CD4-positive, alpha-beta T cell treated with Interleukin-1 beta for 1 hour (primary cell): ENCODE measurements at places on chromosomes 12 and 14.
A peak's percentile ranks its signal among the peaks of the same experiment; 100 is the strongest.

DNA sequence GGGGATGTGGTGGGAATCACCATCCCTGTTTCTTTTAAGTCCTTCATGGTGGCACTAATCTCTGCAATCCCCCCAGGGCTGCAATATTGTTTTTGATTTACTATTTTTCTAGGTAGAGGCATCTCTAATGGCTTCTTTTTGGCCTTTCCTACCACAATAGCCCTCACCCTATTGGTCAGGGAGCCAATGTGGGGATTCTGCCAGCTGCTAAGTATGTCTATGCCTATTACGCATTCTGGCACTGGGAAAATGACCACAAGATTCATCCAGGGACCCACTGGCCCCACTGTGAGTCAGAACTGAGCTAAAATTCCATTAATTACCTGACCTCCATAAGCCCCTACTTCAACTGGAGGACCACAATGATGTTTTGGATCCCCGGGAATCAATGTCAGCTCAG lies 15.9 kb upstream of the GLIPR1L2 start:
- DNase-seq, result no peak

- no peak for DNase-seq
Observed at GRCh38 chr14:104109731-104110361, 24.3 kb downstream of the ASPG start.

- no peak for DNase-seq
Observed at GRCh38 chr14:66383771-66384170, 102.4 kb upstream of the CCDC196 start.

DNA sequence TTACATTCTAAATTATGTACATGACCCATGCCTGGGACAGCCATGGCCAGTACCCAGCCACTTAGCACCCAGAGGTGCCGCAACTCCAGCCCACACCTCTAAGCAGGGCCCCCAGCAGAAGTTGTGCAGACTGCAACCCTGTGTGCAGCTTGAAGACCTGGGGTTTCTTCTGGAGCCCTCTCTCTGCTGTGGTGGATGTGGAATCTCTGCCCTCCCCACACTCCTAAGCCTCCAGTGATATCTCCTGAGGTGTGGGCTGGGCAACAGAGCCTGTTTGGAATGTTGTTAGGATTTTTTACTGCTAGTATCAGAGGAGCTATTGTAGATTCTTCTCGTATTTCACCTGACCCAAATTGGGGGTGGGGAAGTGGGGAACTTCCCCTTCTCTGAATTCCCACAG lies 59.4 kb upstream of the TUNAR start:
- DNase-seq, result no peak

DNA sequence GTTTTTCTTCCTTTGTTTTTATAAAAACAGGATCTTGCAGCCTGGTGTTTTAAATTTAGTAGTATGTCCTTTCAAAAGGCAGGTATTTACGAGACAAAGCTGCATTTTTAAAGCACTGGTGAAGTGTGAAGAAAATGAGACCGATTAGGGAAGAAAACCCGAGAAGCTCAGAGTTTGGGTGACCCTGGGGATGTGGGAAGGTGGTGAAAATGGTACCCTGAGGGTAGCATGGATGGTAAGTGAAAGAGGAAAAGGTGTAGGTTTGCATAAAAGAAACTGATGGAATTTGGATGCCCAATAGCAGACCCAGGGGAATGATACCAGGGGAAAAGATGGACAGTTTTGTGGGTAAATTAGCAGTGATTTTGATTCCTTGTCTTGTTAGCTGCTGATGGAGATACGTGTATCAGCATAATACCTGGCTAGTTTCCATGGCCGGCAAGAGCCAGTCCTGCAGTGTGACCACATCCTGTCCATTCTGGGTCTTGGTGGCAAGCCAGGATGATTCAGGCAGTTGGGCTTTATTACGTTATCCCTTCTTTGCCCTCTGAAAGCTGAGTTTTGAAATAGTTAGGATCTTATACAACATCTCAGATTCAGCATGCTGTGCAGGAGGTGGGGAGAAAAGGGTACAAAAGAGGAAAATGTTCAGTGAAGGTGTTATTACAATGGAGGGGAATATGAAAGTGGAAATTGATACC lies 8.9 kb downstream of the BICD1 start:
- no peak for DNase-seq

- no peak for DNase-seq
Observed at GRCh38 chr14:49679271-49679670, 8.7 kb downstream of the POLE2 start.

DNA sequence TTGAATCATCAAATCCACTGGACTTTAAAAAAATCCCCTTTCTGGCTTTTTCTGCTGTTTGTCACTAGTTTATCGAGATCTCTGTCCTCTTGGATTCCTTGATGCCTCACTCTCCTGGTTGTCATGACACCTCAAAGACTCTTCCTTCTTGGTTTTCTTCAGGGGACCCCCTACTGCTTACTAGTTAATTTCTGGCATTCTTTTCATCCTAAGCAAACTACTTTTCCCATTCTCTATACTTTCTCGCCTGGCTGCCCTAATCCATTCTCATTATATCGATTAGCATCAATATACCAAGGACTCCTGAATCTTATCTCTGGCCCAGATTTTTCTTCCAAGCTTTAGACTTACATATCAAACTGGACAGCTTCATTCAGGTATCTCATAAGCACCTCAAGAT lies 98.6 kb downstream of the NEDD1 start:
- no peak for DNase-seq

DNA sequence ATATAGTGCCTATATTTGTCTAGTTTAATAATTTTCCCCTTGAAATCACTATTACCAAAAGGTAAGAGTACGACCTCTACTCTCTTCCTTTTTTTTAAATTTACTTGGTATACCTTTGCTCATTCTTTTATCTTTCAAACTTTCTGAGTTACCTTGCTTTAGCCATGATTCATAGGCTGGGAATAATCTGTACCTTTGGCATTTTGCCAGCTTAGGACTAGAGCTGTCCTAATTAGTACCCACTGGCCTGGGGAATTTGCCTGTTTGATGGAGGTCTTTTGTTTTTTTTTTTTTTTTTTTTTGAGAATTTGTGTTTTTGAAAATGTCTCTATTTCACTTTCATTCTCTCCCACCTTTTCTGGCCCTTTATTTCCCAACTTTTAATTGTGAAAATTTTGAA lies 8.7 kb upstream of the SLC4A8 start:
- no peak for DNase-seq

- no peak for DNase-seq
Observed at GRCh38 chr12:92437452-92437851, 265.3 kb upstream of the PLEKHG7 start.

DNA sequence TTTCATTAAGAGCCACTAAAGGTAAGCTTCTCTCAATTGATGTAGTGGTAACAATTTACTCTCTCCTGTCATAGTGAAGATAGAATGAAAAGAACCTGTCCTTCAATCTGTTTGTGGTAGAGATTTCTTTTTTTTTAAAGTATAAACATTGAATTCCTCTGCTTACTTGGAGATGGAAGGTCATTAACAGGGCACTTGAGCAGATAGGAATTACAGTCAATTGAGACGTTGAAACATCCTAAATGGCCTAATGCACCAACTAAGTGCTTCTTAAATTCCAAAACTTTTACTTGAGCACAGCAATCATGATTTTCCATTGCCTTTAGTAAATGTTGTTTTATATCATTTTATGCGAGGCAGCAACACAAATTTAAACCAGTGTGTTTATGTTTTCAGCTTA lies 241.4 kb downstream of the FOXG1 start:
- no peak for DNase-seq

GRCh38 chr12:110252716-110253115 lies 28.3 kb upstream of the ATP2A2 start:
- DNase-seq, result no peak

DNA sequence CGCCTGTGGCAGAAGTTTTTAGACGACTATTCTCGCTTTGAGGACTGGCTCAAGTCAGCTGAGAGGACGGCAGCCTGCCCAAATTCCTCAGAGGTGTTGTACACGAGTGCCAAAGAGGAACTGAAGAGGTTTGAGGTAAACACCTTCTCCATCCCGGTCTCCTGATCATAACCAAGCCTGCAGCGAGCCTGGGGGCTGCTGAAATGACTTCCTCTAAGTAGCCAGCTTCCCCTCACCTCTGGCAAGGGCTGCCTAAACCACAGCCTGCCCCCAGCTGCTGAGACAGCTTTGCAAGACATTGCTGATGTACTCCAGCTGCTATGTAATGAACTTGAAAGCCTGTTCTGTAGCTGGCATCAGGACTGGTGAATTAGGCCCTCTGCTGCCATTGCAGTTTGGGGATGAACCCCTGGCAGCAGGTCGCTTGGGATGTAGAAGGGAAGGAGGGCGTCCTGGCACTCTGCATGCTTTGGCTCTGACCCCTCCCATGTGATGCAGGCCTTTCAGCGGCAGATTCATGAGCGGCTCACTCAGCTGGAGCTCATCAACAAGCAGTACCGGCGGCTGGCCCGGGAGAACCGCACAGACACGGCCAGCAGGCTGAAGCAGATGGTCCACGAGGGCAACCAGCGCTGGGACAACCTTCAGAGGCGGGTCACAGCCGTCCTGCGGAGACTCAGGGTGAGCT lies 84.6 kb downstream of the ESR2 start:
- peak; percentile 34 for DNase-seq

- no peak for DNase-seq
Observed at GRCh38 chr14:57987596-57988300, 121.9 kb upstream of the SLC35F4 start.

- DNase-seq, result no peak
Observed at GRCh38 chr12:61563665-61564450, 696.3 kb upstream of the USP15 start.

GRCh38 chr12:20807192-20808080 lies 3.1 kb upstream of the SLCO1B3 start:
- no peak for DNase-seq

DNA sequence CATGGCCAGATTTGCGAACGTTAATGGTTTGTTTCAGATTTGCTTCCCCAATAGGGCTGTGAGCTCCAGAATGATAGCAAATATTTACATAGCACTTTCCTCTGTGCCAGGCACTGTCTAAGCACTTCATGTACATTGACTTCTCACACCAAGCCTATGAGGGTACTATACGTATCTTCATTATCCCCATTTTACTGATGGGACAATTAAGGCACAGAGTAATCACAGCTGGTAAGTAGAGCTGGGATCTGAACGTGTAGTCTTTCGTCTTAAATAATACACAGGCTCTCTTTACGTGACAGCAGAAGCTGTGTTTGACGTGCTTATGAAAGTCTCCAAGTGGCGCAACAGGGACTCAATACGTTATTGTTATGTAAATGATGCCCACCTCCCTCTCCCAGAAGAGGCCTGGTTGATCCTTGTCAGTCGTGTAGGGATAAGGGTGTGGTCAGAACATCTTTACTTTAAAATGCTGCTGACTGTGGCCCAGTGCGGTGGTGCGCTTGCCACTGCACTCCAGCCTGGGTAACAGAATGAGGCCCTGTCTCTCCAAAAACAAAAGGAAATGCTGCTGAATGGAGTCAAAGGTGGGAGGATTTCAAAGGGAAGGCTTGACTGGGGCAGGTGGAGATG lies 66.3 kb upstream of the TCL1B start:
- no peak for DNase-seq

- no peak for DNase-seq
Observed at GRCh38 chr12:103799857-103800771, 40.9 kb downstream of the NT5DC3 start.

GRCh38 chr14:50792634-50793068 lies 38.3 kb downstream of the NIN start:
- DNase-seq, result no peak

GRCh38 chr14:60722357-60723115 lies 1.6 kb downstream of the SIX4 start:
- no peak for DNase-seq

DNA sequence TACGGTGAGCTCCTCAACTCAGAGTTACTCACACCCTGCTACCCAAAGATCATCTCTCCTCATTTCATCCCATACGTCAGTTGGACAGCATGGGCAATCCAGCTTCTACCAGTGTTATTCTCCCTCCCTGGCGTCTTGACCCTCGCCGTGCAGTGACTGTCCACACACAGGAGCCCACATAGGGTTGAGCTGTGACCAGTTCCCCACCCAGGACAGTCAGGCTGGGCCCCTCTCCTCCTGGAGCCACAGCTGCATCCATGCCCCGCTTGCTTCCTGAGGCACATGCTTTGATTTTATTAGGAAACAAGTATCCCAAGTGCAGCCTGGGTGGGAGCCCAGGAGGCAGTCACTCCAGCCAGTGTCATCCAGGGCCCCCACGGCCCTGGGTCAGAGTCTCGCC lies 140.3 kb upstream of the SFSWAP start:
- no peak for DNase-seq

GRCh38 chr12:49929581-49929980 lies 21.0 kb upstream of the AQP2 start:
- DNase-seq, result no peak

- no peak for DNase-seq
Observed at GRCh38 chr14:38217553-38217952, 9.8 kb downstream of the SSTR1 start.

DNA sequence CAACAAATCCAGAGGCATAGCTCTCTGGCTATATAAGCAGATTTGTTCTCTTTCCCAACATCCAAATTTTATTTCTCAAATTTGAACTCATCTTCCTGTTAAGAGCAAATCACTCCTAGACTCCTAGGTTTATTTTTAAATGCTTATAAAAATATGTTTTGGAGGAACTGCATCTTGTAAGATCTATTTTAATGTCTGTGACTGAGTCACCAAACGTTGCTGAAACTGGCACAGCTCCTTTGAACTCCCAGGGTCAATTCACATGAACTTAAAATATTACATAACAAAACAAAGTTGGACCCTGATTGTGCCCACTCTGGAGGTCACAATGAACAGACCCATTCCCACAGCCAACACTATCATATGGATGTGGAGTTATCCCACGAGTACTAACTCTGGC lies 23.9 kb downstream of the ANAPC7 start:
- DNase-seq, result no peak

DNA sequence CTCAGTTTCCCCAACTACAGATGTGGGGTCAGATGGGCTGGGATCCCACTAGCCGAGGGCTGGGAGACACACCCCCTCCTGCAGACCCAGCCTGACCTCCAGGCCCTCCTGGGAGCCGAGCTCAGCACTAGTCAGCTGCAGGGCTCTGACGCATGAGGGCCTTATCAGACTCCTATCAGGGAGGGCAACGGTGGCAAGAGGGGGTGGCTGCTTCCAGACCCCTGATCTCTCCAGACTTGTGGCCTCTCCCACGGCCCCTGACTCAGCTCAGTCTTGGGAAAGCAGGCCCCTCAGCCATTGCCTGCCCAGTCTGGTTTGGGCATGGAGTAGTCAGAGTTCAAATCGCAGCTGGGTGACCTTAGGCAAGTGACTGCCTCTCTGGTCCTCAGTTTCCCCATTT lies 2.5 kb downstream of the RASAL1 start:
- no peak for DNase-seq

GRCh38 chr14:89425931-89426330 lies 8.9 kb upstream of the FOXN3 start:
- no peak for DNase-seq

- DNase-seq, result no peak
Observed at GRCh38 chr12:109446-109845, 42.9 kb downstream of the IQSEC3 start.

- DNase-seq, result no peak
Observed at GRCh38 chr12:116071555-116072230, 205.8 kb downstream of the MED13L start.

- no peak for DNase-seq
Observed at GRCh38 chr12:100574187-100575074, 947 bp downstream of the GAS2L3 start.
